Activated CD4-positive, alpha-beta T cell treated with anti-CD3 and anti-CD28 coated beads, Interleukin-2, amount 10 ng/mL, durations not matched to agents 24 days and 14 days (primary cell): ENCODE measurements at places on chromosomes 6 and 20. TPM values are rescaled to one million over a fixed set of nuclear protein-coding genes. Genes with fewer than 3 reads are reported as not detected.
A peak's percentile ranks its signal among the peaks of the same experiment; 100 is the strongest.

- peaks cover 17% of the 10 kb centered on the region for H3K4me1 ChIP-seq
- H3K4me3 ChIP-seq = no peak overlapping the region
- DNase-seq = no peak
- peaks cover 4% of the 10 kb centered on the region for H3K36me3 ChIP-seq
Measured at GRCh38 chr6:149423964-149424440, 23.9 kb downstream of the SUMO4 start.

DNA sequence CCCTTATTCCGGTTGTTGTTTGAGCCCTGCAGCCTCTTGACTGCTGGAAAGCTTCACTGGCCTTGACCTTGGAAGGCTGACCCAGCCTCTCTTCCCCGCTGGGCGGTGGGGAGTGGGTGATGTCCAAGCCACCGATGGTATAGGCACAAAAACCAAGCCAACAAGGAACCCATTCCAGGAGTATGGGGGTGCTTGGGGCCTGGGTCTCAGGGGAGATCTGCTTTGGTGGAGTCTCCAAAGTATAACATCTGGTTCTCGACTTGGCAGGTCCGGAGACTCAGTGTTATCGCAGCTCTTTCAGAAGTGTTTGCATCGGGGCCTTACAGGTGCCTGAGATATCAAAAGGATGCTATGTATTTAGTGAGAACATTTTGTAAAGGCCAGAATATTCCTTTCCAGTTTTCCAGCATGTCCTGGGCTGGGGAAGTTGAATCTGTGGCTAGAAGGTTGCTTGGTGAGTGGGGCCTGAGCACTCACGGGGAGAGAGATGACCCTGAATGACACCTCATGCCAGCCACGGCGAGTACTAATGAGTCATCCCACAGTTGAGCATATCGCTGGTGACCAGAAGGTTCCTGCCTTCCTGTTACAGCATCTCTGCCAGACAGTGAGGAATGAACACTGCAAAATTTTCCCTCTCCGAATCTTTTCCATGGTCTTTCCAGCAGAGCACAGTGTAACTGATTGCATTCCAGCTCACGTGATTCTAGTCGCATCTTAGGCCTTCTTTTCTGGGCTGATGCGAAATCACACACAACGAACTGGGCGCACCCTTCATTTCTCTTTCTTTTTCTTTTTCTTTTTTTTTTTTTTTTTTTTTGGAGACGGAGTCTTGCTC lies 133.9 kb downstream of the ZDHHC14 start:
- no peak for DNase-seq
- H3K4me3 ChIP-seq = no peak overlapping the region
- H3K4me1 ChIP-seq = peaks cover 15% of the 10 kb centered on the region
- H3K27ac ChIP-seq = no peak overlapping the region
- no peaks in the 10 kb centered on the region for H3K27me3 ChIP-seq

DNA sequence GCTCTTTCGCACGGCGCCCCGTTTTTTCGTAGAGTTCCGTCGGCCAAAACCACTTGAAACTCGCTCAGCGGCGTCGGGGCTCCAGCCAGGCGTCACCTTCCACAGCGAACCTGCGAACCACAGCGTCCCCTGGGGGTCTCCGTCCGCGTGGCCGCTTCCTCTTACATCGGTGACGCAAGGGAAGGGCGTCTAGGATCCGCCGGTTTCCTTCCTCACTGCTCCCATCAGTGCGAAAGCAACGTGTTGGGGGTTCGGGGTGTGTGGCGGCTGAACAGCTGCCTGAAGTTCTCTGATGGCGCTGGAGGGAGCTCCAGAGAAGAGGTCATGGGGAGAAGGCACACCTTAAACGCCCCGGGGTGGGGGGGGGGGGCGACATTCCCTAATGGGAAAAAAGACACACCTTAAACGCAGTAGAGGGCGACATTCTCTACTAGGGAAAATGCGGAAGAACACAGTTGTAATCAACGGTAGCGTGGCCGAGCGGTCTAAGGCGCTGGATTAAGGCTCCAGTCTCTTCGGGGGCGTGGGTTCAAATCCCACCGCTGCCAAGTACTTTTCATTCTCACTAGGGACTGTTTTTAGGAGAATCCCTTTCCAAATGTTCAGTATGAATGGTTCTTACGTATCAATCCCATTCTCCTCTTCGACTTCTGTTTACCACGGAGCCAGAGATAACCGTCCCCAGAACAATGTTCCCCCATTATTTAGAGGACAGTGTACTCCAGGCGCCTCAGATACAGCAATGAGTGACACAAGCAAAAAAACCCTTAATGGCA lies 16.4 kb downstream of the ZNF311 start:
- peak overlapping the region; percentile 20 for H3K27ac ChIP-seq
- peaks cover 26% of the 10 kb centered on the region for H3K27me3 ChIP-seq
- DNase-seq = peak; percentile 91
- H3K4me3 ChIP-seq = peak overlapping the region; percentile 86
- no peaks in the 10 kb centered on the region for H3K36me3 ChIP-seq

DNA sequence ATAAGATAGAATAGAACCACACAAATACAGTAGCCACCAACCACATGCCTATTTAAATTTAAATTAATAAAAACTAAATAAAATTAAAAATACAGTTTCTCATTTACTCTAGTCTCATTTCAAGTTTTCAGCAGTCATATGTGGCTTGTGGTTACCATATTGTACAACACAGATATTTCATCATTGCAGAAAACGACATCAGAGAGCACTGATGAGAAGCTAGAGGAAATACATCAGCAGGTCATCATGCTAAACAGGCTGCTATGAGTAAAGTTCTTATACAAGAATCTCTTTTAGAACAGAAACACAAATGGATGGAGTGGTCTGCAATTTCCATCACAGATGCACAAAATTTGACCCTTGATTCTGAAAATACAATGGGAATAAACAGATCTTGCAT lies 36.6 kb downstream of the TBC1D32 start:
- peaks cover 2% of the 10 kb centered on the region for H3K4me1 ChIP-seq
- no peak for DNase-seq
- H3K36me3 ChIP-seq = peaks cover 10% of the 10 kb centered on the region
- no peak overlapping the region for H3K4me3 ChIP-seq
- H3K27ac ChIP-seq = no peak overlapping the region

DNA sequence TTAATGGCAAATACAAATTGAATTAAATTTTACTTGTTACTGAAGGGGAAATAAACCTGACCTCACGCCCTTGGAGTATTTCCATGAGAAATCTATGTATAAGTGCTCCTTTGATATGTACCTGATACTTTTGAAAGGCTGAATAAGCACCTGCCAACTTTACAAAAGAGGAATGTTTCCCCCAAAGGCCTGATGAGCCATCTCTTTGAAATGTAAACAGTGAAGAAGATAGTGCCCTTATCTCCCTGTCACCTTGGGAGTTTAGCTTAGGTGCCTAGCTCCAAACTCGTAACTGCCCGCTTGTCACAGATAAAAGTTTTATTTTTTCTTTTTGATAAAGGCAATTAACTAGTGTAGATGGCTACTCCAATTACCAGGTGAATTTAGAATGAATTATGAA lies 1.1 kb upstream of the ZNF343 start:
- no peak for DNase-seq
- peaks cover 24% of the 10 kb centered on the region for H3K27me3 ChIP-seq
- peaks cover 12% of the 10 kb centered on the region for H3K36me3 ChIP-seq
- peak overlapping the region; percentile 99 for H3K4me3 ChIP-seq
- H3K27ac ChIP-seq = no peak overlapping the region

DNA sequence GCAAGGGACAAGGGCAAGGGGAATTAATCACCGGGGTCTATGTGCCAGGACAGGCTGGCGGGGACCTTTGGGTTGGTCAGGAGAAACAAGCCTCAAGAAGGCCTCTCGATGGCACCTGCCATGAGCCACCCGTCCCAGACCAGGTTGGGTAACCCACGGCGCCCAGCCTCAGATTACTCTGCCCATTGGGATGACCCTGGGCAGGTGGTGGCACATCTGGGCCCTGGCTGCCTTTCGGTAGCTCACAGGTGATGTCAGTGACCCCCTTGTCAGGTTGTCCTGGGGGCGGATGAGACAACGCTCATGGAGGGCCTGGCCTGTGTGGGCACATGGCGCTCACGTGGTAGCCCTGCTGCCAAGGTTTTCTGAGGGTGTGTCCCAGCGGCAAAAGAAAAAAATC lies 152.2 kb downstream of the SYCP2 start:
- no peaks in the 10 kb centered on the region for H3K36me3 ChIP-seq
- no peak overlapping the region for H3K27ac ChIP-seq
- no peaks in the 10 kb centered on the region for H3K4me1 ChIP-seq
- H3K27me3 ChIP-seq = no peaks in the 10 kb centered on the region
- H3K4me3 ChIP-seq = no peak overlapping the region

DNA sequence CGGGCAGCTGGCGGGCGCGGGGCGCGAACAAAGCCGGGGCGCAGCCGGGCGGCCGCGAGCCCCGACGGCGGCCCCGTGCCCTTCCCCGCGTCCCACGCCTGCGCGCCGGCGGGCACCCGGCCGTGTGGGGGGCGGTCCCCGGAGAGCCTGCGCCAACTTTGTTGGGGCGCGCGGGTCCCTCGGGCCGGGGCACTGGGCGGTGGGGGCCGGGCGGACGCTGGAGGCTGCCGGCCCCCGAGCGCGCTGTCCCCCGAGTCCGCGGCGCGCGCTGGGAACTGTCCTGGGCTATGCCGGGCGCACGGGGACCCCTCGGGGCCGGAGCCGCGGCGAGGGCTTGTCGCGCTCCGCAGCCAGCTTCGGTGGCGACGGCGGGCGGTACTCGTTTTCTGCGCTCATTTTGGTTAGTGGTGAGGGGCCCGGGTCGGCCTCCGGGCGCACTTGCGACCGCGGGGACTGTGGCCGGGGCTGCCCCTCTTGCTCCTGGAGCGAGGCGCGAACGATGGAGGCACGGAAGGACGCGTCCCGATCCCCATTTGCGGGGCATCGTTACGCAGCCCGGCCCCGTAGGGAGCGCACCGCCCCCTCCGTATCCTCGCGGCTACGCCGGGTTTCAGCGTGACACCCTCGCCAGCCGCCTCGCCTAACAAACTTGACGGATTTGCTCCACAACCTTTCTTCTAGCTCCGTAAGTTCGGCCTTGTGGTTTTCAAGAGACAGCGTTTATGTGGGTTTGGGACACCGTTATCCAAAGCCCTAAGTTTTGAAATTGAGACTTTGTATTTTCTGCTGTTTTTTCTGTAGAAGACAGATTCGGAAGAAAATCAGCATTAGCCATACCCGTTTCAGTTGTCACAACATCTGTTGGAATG lies 622 bp downstream of the SS18L1 start:
- peaks cover 37% of the 10 kb centered on the region for H3K36me3 ChIP-seq
- H3K27me3 ChIP-seq = no peaks in the 10 kb centered on the region
- H3K4me1 ChIP-seq = peaks cover 35% of the 10 kb centered on the region

ATP6V1G2 gene
- 0.89 and 0.92 TPM in 2 replicates for total RNA-seq

COL12A1 gene
- 0.05 TPM in 1 of 2 replicates, not detected in the other for total RNA-seq

DTD1 gene
- 49.2 and 49.9 TPM in 2 replicates for total RNA-seq
